ENCODE measurements at places on chromosomes 11 and 22. TPM values are rescaled to one million over a fixed set of nuclear protein-coding genes. Genes with fewer than 3 reads are reported as not detected.

NRXN2 gene
- not detected for total RNA-seq

KIRREL3 gene
- total RNA-seq = not detected

PYGM gene
- 11.3 TPM for total RNA-seq

SNU13 gene
- total RNA-seq = 129 TPM

KRTAP5-1 gene
- not detected for total RNA-seq

KRTAP5-10 gene
- total RNA-seq = not detected

TNNT3 gene
- total RNA-seq = 9.3 TPM

CRYBA4 gene
- not detected for total RNA-seq

PANX3 gene
- not detected for total RNA-seq

HEPHL1 gene
- total RNA-seq = not detected

ADAMTS15 gene
- total RNA-seq = not detected

NCR3LG1 gene
- total RNA-seq = 3.4 TPM
